Ovary (tissue), 10 donors: ENCODE measurements at places on chromosomes 3 and 15. TPM values are rescaled to one million over a fixed set of nuclear protein-coding genes. Genes with fewer than 3 reads are reported as not detected.

TRIM69 gene
- total RNA-seq, result 7.0 TPM

AP3S2 gene
- 33.9 TPM for total RNA-seq

ETV5 gene
- total RNA-seq, result 6.6 TPM

PAK6 gene
- total RNA-seq, result 1.6 TPM

MESD gene
- total RNA-seq, result 29.7 TPM

DNA sequence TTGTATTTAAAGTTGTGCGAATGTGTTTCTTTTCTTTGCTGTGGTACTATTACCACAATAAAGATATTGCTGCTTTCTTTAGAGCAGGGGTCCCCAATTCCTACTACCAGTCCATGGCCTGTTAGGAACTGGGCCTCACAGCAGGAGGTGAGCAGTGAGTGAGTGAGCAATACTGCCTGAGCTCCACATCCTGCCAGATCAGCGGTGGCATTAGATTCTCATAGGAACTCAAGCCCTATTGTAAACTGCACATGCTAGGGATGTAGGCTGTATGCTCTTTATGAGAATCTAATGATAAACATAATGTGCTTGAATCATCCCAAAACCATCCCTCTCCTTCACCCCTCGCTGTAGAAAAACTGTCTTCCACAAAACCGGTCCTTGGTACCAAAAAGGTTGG, 41.6 kb downstream of the DMXL2 start:
- H3K4me3 ChIP-seq, result no peak overlapping the region
- no peaks in the 10 kb centered on the region for H3K36me3 ChIP-seq
- no peak for DNase-seq
- H3K27me3 ChIP-seq, result no peaks in the 10 kb centered on the region

DNA sequence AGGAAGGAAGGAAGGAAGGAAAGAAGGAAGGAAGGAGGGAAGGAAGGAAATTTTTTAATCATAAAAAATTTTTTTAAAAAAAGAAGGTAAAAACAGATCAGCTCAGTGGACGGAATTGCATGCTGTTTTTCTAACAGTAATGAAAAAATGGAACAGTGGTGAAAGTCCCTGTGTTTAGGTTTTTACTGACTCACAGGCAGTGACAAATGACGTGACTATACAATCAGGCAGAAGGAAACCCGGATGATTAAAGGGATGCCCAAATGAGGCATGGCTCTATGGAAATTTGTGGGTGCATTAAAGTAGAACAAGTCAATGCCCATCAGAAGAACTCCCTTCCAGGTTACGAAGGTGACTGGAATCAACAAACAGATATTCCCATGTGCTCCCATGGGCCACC, 135.0 kb downstream of the IMPG2 start:
- no peaks in the 10 kb centered on the region for H3K27me3 ChIP-seq
- H3K4me3 ChIP-seq, result no peak overlapping the region
- no peak overlapping the region for H3K27ac ChIP-seq
- no peak for DNase-seq
- no peaks in the 10 kb centered on the region for H3K4me1 ChIP-seq
- no peaks in the 10 kb centered on the region for H3K36me3 ChIP-seq

DNA sequence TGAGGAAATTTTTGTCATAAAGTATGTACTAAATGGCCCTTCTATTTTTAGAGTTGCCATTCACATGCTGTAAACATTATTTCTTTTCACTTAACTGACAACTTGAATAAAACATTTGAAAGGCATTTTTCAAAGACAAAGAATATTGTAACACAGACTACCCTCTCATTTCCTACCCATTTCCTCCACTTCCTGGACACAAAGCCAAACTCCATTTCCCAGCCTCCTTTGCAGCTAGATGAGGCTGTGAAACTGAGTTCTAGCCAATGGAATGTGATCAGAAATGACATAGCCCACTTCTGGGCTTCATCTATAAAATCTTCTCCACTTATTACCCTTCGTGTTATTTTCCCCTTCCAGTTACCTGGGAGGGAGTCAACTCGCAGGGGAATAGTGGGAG, 288.9 kb upstream of the DPH6 start:
- DNase-seq, result no peak
- H3K36me3 ChIP-seq, result no peaks in the 10 kb centered on the region
- no peak overlapping the region for H3K4me3 ChIP-seq
- no peaks in the 10 kb centered on the region for H3K27me3 ChIP-seq
- no peak overlapping the region for H3K27ac ChIP-seq
- no peaks in the 10 kb centered on the region for H3K4me1 ChIP-seq

GRCh38 chr3:124409650-124410275, 320.5 kb upstream of the UMPS start:
- H3K4me1 ChIP-seq, result no peaks in the 10 kb centered on the region
- no peak overlapping the region for H3K27ac ChIP-seq
- no peaks in the 10 kb centered on the region for H3K27me3 ChIP-seq
- no peak overlapping the region for H3K4me3 ChIP-seq

- DNase-seq, result no peak
- no peak overlapping the region for H3K27ac ChIP-seq
- no peaks in the 10 kb centered on the region for H3K27me3 ChIP-seq
- H3K4me3 ChIP-seq, result no peak overlapping the region
Observed at GRCh38 chr3:144104186-144104585, 132.6 kb downstream of the DIPK2A start.

DNA sequence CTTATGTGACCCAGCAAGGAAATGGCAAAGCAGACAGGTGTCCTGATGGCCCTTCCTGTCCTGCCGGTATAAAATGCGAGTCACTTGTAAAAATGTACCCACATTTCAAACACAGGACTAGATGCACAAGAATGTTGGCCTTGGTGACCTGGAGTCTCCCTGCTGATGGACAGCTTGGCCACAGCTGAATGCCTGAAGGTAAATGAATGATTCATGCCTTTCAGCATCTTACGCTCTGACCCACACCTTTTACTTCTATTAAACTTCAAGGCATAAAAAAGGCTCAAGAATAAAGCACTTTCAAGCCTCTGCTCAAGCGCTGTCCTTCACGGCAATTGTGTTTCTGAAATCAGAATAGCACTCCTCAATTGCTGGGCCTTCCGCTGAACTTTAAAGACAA, 228.0 kb upstream of the SLCO3A1 start:
- H3K4me1 ChIP-seq, result peaks cover 2% of the 10 kb centered on the region
- H3K27ac ChIP-seq, result no peak overlapping the region
- no peak overlapping the region for H3K4me3 ChIP-seq

DNA sequence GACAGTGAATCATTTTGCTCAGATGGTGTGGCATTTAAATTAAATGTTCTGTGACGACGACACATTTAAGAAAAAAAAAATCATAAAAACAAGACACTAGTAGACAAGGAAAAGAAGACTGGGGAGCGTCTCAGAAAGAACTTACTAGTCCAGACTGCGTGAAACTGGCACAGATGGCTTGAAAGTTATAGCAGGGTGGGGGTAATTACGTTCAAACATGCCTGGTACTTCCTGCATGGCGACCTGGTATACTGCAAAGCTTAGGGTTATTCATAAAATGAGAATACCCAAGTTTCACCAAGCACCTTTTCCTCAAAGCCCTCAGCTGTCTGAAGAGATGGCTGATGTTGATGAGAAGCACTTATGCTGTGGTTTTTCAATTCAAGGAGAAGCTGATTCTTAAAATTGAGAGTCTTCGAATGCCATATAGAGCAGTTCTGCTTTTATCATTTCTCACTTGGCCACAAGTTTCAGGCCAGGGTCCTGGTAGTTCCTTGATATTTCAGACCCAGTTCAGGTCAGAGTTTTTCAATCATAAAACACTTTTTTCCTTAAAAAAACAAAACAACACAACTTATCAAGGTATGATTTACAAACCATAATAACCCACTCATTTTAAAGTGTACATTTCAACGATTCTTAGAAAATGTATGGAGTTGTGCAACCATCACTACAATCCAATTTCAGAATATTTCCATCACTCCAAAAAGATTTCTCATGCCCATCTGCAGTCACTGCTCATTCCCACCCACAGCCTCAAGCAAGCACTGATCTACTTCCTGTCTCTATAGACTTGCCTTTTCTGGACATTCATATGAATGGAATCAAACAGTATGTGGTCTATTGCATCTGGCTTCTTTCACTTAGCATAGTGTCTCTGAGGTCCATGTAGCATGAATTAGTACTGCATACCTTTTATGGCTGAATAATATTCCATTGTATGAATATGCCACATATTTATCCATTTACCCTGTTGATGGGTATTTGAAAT, 24.7 kb downstream of the PCOLCE2 start:
- H3K36me3 ChIP-seq, result no peaks in the 10 kb centered on the region
- DNase-seq, result no peak
- H3K4me3 ChIP-seq, result no peak overlapping the region
- no peak overlapping the region for H3K27ac ChIP-seq
- no peaks in the 10 kb centered on the region for H3K27me3 ChIP-seq

DNA sequence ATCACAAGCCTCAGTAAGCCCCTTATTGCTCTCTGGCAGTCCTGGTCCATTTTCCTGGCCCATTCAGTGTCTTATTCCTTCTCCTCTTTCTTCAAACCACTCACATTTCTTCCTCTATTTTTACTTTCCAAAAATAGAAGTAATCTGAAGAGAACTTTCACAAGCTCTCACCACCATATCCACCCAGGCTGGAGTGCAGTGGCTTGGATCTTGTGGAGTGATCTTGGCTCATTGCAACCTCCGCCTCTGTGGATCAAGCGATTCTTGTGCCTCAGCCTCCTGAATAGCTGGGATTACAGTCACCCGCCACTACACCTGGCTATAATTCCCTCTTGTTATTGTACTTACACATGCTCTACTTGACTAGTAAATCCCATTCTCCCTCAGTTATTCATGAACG, 16.8 kb downstream of the ARMC8 start:
- no peak for DNase-seq
- no peaks in the 10 kb centered on the region for H3K27me3 ChIP-seq
- H3K27ac ChIP-seq, result no peak overlapping the region
- H3K36me3 ChIP-seq, result no peaks in the 10 kb centered on the region
- H3K4me1 ChIP-seq, result peaks cover 3% of the 10 kb centered on the region

DNA sequence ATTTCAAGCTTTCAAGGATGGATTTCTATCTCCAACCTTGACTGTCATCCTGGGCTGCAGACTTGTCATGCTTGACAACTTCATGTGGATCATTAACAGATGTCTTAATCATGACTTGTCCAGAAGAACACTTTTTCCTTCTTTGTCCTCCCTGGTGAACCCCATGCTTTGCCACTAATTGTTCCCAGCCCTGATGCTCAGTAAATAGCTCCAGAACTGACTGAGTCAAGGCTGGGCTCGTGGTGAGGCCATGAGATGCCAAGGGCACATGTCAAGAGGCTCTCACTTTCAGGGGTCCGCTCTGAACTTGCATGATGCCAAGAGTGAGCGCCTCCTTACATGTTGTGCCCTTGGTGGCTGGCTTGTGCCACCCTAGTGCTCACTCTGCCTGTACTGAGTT, 48.9 kb upstream of the KY start:
- no peak overlapping the region for H3K4me3 ChIP-seq
- no peak for DNase-seq
- no peak overlapping the region for H3K27ac ChIP-seq
- H3K36me3 ChIP-seq, result no peaks in the 10 kb centered on the region
- no peaks in the 10 kb centered on the region for H3K27me3 ChIP-seq
